Kidney glomerular epithelial cell (primary cell): ENCODE measurements at places on chromosomes 3 and 15.

GRCh38 chr3:38177181-38177580, 11.8 kb downstream of the OXSR1 start:
- no peak for DNase-seq

GRCh38 chr3:184345317-184346144, 8.1 kb downstream of the FAM131A start:
- DNase-seq, result peak; percentile 88

DNA sequence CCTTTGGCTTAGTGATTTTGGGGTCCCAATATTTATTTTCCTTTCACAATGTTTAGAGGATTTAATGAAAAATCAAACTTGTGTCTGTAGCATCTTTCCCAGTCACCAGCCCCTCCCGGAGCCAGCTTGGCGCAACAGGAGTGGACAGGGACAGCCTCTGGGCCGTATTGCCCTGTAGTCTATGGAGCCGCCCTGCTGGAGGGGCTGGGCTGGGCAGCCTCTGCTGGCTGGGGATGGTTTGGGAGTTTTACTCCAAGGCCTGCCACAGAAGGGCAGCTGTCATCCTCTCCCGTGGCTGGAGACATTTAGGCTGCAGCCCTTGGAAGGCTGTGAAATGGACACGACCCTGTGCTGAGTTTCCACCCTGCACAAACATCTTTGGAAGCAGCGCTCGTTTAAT, 89.4 kb upstream of the RGMA start:
- DNase-seq, result no peak

DNA sequence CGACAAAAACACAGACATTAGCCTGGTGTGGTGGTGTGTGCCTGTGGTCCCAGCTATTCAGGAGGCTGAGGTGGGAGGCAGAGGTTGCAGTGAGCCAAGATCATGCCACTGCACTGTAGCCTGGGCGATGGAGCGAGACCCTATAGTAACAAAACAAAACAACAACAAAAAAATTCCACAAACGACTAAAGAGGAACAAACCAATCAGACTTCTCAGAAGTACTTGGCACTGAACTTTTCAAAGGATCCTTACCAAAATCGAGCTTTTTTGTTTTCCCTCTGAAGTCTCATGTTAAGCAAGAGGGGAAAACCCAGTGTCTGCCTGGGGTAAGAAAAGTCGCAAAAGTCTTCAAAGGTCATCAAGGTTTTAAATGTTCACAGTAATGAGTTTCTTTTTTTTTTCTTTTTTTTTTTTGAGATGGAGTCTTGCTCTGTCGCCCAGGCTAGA, 30.1 kb upstream of the TFRC start:
- no peak for DNase-seq

DNA sequence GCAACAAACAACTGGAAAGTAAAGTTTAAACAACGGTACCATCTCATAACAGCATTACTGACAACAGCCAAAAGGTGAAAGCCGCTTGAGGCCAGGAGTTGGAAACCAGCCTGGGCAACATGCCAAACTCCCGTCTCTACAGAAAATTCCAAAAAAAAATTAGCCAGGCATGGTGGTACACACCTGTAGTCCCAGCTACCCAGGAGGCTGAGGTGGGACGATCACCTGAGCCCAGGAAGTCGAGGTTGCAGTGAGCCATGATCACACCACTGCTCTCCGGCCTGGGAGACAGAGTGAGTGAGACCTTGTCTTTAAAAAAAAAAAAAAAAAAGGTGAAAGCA, 4.4 kb downstream of the TNK2 start:
- DNase-seq, result no peak

GRCh38 chr15:72380743-72381142, 4.9 kb upstream of the HEXA start:
- DNase-seq, result no peak

GRCh38 chr15:29695489-29696167, 126.6 kb downstream of the TJP1 start:
- DNase-seq, result no peak

GRCh38 chr3:77296527-77296926, 256.6 kb downstream of the ROBO2 start:
- no peak for DNase-seq

GRCh38 chr3:139585820-139586219, 46.3 kb upstream of the RBP1 start:
- DNase-seq, result no peak

GRCh38 chr3:160049565-160049964, 60.9 kb downstream of the IL12A start:
- no peak for DNase-seq

- no peak for DNase-seq
These were observed 28.6 kb downstream of the PRR23E start for GRCh38 chr3:127221446-127222035.

GRCh38 chr15:28989239-28989830, 103.6 kb downstream of the APBA2 start:
- DNase-seq, result no peak

DNA sequence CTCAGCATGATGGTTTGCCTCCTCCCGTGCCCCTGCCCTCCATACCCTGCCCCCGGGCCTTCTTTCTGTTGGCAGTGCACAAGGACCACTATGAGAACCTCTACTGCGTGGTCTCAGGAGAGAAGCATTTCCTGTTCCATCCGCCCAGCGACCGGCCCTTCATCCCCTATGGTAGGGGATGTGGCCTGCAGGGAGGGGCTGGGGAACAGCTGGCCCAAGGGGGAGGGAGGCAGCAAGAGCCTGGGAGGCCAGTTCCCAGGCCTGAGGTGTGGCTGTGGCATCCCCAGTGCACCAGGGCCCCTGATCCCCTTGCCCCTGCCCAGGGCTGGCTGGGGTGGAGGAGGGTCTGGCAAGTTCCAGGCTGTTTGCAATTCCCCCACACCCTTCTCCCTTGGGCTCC, 2.6 kb upstream of the PLA2G4B start:
- no peak for DNase-seq

GRCh38 chr3:128066114-128066513, 13.9 kb downstream of the SEC61A1 start:
- no peak for DNase-seq

DNA sequence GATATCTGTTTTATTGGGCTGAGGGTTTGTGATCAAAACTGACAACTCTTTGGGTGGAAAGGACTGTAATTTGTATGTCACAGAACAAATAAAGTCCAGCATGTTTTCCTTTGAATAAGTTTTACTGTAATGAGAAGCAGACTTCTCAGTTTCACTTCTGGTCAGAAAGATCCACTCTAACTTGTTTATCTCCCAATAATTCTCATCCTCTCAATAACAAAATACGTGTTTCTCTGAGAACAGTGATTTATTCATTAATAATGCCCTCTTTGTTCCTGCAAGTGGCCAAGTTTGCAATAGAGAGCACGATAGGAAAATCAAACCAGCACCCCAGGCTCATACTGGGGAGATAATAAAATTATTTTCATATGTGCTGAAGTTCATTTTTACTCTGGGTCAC, 190.6 kb downstream of the CNTN3 start:
- no peak for DNase-seq

DNA sequence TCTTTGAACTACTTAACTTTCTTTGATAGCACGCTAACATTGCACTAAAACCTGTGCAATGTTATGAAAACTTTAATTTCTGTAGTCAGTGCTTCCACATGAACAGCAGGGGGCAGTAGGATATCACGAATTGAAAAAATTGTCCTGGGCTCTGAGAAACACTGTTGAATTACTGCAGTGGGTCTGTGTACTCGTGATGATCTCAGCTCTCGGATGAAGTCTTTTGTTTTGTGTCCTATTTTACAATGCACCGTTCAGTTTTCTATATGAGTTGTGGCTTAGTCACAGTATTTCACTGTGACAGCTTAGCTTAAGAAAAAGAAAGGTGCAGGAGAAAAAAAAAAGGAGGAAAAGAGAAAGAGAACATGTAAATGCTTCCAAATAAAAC, 141.3 kb upstream of the CCDC54 start:
- peak; percentile 79 for DNase-seq

DNA sequence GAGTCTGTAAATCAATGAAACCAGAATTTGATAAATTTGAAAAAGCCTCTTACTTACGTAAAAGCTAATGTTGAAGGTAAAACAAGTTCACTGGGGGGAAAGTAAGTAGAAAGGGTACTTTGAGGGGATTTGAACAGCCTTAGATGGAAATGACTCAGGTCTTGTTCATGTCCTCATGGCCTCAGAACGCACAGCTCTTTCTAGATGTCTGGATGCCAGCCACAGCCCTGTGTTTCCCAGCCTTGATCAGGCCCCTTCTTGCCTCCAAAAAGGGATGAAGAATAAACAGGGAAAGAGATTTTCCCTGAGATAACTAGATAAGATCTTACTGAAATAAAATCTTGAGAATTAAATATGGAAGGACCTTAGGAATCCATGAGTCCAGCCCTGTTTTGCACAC, 237.1 kb upstream of the GOLGA6L4 start:
- DNase-seq, result no peak

DNA sequence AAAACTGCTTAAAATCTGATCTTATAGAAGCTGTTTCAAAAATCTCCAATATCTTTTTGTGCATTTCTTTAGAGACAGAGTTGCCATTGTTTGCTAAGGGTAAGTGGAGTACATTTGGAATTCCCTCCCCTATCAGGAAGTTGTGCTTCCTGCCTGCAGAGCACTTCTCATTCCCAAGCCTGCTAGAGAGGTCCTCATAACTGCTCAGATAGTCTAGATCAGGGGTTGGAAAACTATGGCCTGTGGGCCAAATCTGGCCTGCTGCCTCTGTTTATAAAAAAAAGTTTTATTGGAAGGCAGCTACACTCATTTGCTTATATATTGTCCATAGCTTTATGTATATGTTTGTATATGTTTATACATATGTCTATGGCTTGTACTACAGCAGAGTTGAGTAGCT, 333.7 kb upstream of the PROK2 start:
- DNase-seq, result no peak

DNA sequence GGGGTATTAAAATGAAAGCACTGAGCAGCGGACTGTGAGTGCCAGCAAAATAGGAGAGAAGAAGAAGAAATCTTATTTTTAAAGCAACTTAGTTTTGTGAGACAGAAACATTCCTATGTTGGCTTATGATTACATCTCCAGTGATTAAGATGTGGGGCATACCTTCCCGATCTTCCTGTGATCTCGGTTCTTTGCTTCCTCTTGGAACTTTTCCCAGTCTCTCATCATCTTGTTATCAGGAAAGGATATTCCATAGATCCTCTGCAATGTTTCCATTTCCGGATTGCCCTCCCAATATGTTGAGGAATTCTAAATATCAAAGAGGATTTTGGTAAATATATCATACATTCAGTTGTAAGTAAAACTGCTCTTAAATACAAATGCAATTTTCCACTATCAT, 22.2 kb downstream of the TARS3 start:
- no peak for DNase-seq

- no peak for DNase-seq
These were observed 141.3 kb downstream of the ADAM10 start for GRCh38 chr15:58608129-58608590.

DNA sequence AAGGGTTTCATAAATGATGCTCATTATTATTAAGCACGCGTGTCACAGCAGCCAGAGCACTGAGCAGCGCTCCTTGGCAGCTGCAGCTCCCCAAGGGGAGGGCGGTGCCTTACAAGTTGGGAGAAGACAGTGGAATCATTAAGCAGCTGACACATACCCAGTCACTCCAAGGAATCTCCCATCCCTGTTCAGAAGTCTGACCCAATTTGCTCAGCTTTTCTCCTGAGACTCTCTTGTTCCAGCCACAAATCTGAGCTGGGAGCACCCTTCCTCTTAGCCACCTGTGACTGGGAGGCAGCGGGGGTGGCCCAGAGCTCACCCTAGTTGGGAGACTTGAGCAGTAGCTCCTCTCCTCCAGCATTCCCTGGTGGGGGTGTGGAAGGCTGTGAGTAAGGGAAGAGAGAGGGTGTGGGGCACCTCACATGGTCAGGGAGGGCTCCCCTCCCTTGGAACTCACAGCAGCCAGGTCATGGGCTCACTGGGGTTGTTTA, 64.3 kb downstream of the DUT start:
- DNase-seq, result no peak

- no peak for DNase-seq
These were observed 507.8 kb downstream of the LPP start for GRCh38 chr3:188661806-188662205.

- DNase-seq, result no peak
These were observed 473.9 kb upstream of the UBE2E2 start for GRCh38 chr3:22729212-22729611.

DNA sequence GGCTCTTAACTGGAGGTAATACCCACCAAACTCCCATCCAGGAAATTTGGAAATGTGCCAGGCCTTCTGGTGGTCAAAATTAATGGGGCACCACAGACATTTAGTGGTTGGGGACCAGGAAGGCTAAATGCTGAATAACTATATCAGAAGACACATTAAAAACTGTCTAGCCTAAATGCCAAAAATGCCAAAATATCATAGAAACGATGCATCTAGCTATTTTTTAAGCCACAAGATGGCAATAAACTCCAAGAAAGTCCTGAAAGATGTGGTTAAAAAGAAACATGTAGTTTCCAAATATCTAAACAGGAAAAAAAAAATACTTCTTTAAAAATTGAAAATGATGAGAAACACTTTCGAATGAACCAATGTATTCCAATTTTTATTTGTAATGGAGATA, 19.9 kb downstream of the CCDC14 start:
- DNase-seq, result no peak

GRCh38 chr15:94398001-94398400, 166.6 kb downstream of the MCTP2 start:
- no peak for DNase-seq

DNA sequence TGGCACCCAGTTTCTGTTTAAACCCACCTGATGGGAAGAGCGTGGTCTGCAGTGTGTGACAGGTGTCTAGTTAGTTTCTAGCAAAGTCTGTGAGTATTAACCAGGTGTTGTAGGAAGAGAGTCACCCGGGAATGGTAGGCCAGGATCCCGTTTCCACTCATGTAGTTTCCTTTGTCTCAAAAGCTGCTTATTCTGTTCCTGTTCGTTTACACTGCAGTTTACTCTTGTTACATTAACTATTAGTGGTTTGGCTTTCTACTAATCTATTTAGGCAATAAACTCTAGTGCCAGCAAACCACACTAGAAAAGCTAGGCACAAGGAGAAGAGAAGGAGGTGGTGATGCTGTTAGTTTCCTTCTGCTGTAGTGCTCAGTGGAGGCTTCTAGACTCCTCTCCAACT, 32.7 kb downstream of the WDR76 start:
- DNase-seq, result no peak

DNA sequence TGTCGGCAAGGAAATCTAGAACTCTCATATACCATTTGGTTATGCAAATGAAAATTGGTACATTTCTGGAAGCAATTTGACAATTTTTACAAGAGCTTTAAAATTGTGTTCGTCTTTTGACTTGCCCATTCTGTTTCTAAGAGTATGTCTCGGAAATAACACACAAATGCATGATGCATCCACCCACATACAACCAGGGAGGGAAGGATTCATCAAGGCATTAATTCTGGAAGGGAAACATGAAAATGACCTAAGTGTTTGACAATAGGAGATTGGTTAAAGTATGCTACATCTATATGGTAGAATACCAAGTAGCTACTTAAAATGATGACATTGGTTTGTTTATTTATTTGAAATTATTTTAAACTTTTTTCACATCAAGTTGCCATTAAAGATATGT, 58.6 kb downstream of the PIAS1 start:
- no peak for DNase-seq

GRCh38 chr3:71397726-71398125, 185.8 kb downstream of the FOXP1 start:
- DNase-seq, result no peak

- DNase-seq, result no peak
These were observed 9.6 kb upstream of the LRRK1 start for GRCh38 chr15:100909565-100909964.
